ENCODE measurements at places on chromosomes 5 and 9.

DNA sequence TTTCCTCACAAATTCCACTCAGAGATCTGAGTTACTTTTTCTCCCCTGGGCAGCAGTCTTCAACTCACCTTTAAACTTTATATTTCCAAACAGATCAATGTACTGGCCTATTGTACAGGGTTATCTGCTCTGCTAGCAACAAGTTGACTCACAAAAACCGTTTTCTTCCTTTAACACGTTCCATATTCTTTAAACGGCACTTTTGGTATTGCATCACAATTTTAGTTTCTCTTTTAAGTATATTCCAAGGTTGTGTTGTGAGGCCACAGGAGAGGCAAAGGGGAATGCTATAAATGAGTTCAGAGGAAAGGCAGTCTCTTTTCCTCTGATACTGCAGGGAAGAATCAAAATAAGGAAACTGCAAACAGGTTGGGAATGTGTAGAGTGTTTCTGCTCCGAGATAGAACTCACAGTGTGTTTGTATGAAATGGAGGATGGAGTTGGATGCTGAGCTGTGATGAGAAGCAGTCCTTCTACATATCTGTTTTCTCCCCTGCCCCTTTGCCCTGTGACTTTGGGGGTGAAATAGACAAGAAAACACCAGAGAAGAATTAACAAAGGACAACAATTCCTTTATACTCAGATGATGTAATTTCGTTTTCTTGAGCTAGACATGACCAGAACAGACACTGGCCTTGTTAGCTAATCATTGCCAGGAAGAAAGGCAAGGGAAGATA lies 9.9 kb upstream of the ALDOB start:
- DNase-seq, result no peak
- H3K4me1 ChIP-seq, result no peaks in the 10 kb centered on the region
- H3K4me3 ChIP-seq, result no peak overlapping the region
- no peaks in the 10 kb centered on the region for H3K36me3 ChIP-seq
- H3K27me3 ChIP-seq, result no peaks in the 10 kb centered on the region

GRCh38 chr5:76789991-76790581 lies 28.7 kb upstream of the F2RL1 start:
- DNase-seq, result no peak
- H3K27ac ChIP-seq, result no peak overlapping the region
- no peaks in the 10 kb centered on the region for H3K36me3 ChIP-seq
- H3K4me3 ChIP-seq, result no peak overlapping the region

- no peak overlapping the region for H3K27ac ChIP-seq
- H3K27me3 ChIP-seq, result no peaks in the 10 kb centered on the region
- no peak overlapping the region for H3K4me3 ChIP-seq
- no peaks in the 10 kb centered on the region for H3K4me1 ChIP-seq
These were observed 20.5 kb downstream of the MRPL36 start for GRCh38 chr5:1779021-1779680.

GRCh38 chr9:130839132-130840111 lies 4.4 kb downstream of the ABL1 start:
- no peak overlapping the region for H3K4me3 ChIP-seq
- H3K4me1 ChIP-seq, result peaks cover 6% of the 10 kb centered on the region
- DNase-seq, result no peak
- no peaks in the 10 kb centered on the region for H3K27me3 ChIP-seq
- H3K27ac ChIP-seq, result peak overlapping the region; percentile 27

GRCh38 chr9:128245421-128246151 lies 30.2 kb downstream of the GOLGA2 start:
- no peak overlapping the region for H3K4me3 ChIP-seq
- peaks cover 5% of the 10 kb centered on the region for H3K36me3 ChIP-seq
- no peaks in the 10 kb centered on the region for H3K27me3 ChIP-seq
- no peaks in the 10 kb centered on the region for H3K4me1 ChIP-seq
- DNase-seq, result peak; percentile 76

GRCh38 chr5:147140558-147140957 lies 94.3 kb upstream of the STK32A start:
- peaks cover 6% of the 10 kb centered on the region for H3K4me1 ChIP-seq
- H3K27me3 ChIP-seq, result no peaks in the 10 kb centered on the region
- no peak overlapping the region for H3K27ac ChIP-seq
- H3K4me3 ChIP-seq, result no peak overlapping the region
- DNase-seq, result no peak

GRCh38 chr9:17905366-17905765 lies 326.5 kb downstream of the SH3GL2 start:
- peaks cover 83% of the 10 kb centered on the region for H3K27me3 ChIP-seq
- no peak overlapping the region for H3K27ac ChIP-seq
- DNase-seq, result no peak
- H3K4me1 ChIP-seq, result no peaks in the 10 kb centered on the region

DNA sequence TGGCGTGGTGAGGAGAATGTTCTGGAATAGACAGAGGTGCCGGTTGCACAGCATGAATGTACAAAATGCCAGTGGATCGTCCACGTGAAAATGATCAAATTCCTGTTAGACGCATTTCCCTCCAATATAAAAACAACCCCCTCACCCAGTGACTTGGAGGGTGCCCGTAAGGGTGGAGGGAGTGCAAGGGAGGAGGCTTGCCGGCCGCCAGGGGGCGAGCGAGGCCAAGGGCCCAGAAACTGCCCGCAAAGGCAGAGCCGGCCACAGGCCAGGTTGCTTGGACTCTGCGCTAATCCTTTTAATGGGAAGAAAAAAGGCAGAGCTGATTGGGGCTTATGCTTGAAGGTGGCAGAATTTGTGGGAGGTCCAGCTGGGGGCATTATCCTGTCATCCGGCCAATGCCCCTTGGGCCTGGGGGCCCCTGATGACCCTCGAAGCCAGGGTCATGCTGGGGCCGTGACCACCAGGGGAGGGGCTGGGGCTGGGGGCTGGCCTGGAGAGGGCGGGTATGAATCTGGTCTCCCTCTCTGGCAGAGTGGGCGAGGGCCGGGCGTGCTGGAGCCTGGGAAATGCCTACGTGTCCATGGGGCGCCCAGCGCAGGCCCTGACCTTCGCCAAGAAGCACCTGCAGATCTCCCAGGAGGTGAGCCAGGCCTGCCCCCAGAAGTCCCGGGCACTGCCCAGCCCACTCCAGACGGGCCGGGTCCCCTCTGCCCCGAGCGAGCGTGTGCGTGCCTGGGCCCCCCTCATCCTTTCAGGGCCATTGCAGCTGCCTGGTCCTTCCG lies 12.0 kb downstream of the GPSM1 start:
- H3K4me3 ChIP-seq, result no peak overlapping the region
- DNase-seq, result peak; percentile 92
- peaks cover 6% of the 10 kb centered on the region for H3K4me1 ChIP-seq
- no peak overlapping the region for H3K27ac ChIP-seq
- H3K27me3 ChIP-seq, result no peaks in the 10 kb centered on the region

GRCh38 chr9:130630506-130631330 lies 33.7 kb upstream of the PRDM12 start:
- no peaks in the 10 kb centered on the region for H3K27me3 ChIP-seq
- no peak overlapping the region for H3K4me3 ChIP-seq
- no peaks in the 10 kb centered on the region for H3K4me1 ChIP-seq

DNA sequence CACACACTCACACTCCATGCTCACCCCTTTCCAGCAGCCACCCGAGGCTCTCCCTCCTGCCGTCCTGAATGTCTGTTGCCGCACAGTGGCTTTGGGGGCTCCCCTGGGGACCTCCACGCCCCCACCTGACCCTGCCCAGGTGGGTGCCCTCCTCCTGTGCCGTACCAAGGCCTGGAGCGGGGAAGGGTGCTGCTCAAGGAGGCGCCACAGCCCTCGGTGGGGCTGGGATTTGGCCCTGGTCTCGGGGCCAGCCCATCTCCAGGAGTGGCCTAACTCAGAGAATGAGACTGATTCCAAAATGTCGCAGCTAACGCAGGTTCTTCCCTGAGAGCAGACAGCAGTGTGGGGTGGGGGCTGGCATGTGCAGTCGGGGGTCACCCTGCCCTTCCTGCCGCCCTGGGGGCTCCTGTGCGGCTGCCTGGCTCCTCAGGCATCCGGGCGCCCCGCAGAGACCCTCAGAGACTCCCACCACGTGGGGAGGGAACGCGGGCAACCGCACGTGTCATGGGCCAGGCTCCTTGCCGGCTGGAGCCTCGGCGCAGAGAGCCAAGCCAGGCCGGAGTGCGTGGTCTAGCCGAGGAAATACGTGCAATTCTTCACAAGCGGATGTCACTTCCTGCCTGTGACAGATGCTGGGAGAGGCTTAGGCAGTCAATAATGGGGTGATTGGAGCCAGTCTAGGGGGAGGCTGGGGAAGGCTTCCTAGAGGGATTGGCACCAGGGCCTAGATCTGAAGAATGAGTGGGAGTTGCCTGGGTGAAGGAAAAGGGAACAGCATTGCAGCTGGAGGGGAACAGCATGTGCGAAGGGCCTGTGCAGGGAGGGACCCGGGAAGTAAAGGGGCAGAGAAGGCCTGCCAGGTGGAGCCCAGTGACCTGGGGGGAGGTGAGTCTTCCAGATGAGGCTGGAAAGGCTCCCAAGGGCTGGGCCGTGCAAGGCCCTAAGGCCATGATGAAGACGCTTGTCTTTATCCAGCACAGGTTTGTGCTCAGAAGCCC lies 44.1 kb downstream of the C9orf50 start:
- no peaks in the 10 kb centered on the region for H3K4me1 ChIP-seq
- no peak overlapping the region for H3K27ac ChIP-seq
- no peak overlapping the region for H3K4me3 ChIP-seq
- DNase-seq, result no peak

DNA sequence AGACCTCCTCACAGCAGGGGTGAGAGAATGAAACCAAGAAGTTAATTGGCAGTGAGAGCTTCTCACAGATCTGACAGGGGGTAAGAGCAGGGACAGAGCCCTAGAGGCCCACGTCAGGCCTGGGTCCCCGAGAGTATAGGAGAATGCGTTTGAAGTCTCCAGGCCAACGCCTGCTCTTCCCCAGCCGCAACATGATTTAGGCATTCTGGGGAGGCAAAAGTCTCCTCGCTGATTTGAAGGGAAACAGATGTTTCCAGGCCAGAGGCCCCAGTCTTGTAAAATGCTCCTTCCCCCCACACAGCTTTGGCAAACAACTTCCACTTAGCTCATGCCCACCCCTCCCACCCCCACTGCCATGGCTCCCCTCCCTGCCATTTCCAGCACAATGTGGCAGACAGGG lies 239.2 kb upstream of the TRIM32 start:
- peaks cover 5% of the 10 kb centered on the region for H3K27me3 ChIP-seq
- H3K4me1 ChIP-seq, result no peaks in the 10 kb centered on the region
- H3K36me3 ChIP-seq, result no peaks in the 10 kb centered on the region

DNA sequence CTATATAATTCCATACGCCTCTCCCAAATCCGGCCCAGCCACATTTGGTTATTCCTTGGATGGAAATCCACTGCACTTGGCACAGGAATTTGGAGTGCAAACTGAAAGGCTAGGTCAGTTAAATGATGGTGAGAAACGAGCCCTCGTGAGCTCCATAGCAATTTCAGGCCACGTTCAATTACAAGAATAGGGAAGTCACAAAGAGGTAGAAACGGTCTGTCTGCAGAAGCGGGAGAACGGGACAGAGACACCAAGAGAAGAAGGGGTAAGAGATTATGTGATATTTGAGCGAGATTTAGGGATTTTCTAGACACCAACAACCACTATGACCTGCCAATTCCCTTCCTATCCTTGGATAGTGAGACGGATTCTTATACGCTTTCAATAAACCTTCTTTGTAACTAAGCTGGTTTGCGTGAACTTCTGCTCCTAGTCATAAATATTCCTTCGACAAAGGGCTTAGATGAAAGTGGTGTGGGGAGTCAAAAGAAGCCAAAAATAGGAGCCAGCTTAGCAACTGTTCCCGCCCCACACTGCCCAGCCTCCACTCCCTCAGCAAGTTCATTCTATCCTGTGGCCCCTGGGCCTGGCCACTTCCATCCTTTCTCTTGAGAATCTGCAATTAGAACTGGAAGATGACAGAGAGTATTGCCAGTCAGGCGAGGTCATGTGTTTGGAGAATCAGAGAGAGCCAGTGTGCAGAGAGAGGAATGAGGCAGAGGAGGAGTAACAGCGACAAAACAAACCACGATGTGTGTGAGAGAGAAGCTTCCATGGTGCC lies 118.4 kb downstream of the ZNF608 start:
- H3K27me3 ChIP-seq, result no peaks in the 10 kb centered on the region
- H3K4me1 ChIP-seq, result peaks cover 26% of the 10 kb centered on the region
- no peak overlapping the region for H3K27ac ChIP-seq
- DNase-seq, result no peak
- H3K4me3 ChIP-seq, result peak overlapping the region; percentile 46

DNA sequence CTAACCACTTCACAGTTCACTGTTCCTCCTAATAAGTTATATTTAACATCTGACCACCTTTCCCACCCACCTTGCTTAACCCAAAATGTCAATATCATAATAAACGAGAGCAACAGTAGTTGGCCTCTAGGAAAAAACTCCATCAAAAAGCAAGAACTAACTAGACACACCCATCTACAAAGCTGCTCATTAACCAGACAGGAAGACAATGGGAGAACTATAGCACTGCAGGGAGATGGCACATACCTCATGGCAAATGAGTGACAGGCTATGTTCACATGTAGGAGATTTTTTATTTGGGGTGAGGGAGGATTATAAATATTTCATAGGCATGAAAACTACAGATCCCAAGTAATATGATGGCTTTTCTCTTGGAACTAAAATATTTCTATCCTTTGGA lies 23.6 kb upstream of the CDK5RAP2 start:
- H3K36me3 ChIP-seq, result peaks cover 32% of the 10 kb centered on the region
- H3K4me1 ChIP-seq, result no peaks in the 10 kb centered on the region
- H3K4me3 ChIP-seq, result no peak overlapping the region
- DNase-seq, result no peak
- H3K27ac ChIP-seq, result no peak overlapping the region

DNA sequence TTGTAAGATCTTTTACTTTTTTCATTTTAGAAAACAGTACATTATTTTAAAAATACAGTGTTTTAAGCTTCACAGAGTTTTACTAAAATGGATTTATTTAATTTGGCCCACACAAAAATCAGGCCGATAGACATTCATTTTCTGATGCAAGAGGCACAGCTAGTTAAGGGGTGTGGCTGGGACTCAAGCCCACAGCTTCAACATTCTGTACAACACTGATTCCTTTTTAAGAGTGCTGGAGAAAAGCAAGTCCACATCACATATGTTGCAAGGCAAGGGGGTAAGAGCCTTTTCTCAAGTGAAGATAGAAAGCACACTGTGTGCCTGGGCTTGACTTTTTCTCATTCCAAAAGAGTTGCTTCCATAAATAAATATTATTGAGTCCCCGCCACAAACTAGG lies 195.9 kb downstream of the RFK start:
- no peak overlapping the region for H3K27ac ChIP-seq
- DNase-seq, result no peak
- no peaks in the 10 kb centered on the region for H3K36me3 ChIP-seq

DNA sequence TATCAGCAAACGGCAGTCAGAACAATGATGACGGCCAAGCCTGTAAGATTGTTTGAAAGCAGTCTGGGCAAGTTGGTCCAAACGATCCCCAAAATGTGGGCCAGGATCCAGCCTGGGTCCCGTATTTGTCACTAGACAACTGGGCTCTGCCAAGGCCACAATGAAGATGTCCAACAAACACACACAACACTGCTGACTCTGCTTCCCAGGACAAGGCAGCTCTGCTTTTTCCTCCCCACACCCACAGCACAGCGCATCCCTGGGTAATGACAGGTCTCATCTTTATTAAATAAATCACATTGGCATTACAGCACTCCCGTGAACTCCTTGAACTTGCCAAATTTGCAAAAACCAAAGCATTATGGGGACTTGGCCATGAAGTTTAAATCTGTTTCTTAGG lies 424.1 kb upstream of the ACTBL2 start:
- H3K27me3 ChIP-seq, result no peaks in the 10 kb centered on the region
- H3K4me1 ChIP-seq, result no peaks in the 10 kb centered on the region
- no peak for DNase-seq

- peaks cover 2% of the 10 kb centered on the region for H3K4me1 ChIP-seq
- no peaks in the 10 kb centered on the region for H3K36me3 ChIP-seq
- no peak overlapping the region for H3K4me3 ChIP-seq
- no peak overlapping the region for H3K27ac ChIP-seq
These were observed 219.9 kb downstream of the PRDM9 start for GRCh38 chr5:23727271-23727670.
